ENCODE measurements at places on chromosomes 7 and 10.

GRCh38 chr10:27759483-27760272, 14.1 kb upstream of the MKX start:
- DNase-seq: no peak

DNA sequence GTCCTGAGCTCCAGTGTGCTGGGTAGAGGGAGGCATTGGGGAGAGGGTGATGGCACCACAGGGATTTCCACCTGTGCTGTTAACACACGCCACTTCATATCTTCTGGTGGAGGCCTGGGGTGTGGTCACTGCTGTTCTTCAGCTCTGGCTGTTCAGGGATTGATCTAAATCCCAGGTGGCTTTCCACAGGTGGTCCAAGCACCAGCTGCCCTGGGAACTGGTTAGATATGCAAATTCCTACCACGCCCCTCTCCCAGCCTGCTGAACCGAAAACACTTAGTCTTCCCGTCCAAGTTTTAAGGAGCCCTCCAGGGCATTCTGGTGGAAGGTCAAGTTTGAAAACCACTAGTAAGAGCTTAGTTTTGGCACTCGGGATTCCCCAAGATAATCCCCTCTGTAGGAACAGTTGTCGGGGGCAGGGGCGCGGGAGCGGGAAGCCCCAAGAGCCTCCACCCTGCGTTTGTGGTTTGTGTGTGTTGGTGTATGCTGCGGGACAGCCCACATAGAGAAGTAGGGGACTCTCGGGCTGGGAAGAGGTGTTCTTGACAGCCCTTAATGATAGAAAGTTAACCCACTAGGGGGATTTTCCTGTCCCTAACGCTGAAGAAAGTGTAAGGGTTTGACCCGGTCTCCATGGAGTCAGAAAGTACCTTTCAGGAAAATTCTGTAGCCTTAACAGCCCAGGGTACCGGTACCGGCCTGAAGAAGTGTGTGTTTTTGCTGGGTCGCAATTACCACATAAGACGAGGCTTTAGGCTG, 5.1 kb downstream of the DEPP1 start:
- no peak for DNase-seq

GRCh38 chr10:1354809-1355710, 298.9 kb downstream of the WDR37 start:
- DNase-seq: no peak

DNA sequence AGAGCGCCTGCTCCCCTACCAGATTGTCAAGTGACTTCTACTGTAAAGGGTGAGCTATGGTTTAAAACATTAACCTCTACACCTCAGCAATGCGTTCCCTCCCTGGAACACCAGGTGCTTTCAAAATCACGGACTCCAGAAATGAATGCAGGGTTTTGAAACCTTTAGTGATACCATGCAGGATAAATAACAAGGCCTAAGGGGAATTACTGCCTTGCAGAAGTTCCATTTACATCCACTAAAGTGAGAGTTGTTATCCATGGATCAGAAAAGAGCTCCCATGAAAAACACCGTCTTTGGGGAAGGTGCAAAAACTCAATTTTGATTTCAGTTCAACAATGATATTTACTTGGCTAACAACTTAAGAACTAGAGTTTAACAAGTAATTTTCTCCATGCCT, 4.0 kb downstream of the FZD8 start:
- DNase-seq: no peak

DNA sequence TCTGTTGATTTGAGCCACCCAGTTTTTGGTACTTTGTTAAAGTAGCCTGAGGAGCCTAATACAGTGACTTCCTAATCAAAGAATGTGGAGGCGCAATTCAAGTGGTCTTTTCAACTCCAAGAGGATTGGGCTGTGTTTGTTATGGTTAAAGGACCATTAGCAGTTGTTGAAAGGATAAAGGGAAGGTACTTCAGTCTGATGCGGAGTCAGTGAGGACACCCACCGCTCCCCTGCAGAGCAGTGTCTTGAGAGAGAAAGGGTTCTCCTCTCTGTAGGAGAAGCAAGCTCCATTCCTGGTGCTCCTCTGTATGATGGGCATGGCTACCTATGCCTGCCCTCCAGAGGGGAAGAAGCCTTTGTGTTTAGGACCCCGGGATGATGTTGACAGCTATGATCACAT, 590.6 kb upstream of the C7orf33 start:
- no peak for DNase-seq

DNA sequence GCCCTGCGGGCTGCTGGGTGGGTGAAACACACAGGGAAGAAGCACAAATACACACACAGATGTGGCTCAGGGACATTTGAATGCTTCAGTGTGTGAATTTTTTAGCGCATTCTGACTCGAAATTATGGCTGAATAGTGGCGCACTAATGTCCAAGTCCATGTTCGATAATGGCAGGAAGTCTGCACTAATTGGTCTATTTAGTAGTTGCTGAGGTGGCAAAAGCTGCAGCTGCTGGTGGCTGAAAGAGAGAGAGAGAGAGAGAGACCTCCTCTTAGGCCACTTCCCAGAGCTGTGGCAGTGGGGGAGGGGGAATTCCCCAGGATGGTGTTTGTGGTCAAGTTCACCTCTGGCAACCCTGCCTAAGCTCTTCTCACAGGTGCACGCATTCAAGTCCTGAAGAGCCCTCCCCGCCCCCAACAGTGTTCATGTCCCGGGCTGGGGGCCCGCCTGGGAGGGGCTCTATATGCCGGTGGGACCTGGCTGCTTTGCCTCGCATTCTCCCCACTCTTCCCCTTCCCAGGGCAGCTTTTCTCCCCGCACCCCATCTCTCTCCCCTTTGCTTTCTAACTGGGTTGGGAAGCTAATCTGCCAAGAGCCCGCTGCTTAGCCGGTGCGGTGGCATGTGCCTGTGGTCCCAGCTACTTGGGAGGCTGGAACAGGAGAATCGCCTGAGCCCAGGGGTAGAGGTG, 6.0 kb upstream of the MNX1 start:
- no peak for DNase-seq

All from mucosa of descending colon (tissue), 3 donors.